Natural killer cell treated with Interleukin-12 subunit alpha and Interleukin-12 subunit beta and Interleukin-15 and Interleukin-18, amount 100 ng/mL, for 72 hours (primary cell): ENCODE measurements at places on chromosomes 2 and 18. TPM values are rescaled to one million over a fixed set of nuclear protein-coding genes. Genes with fewer than 3 reads are reported as not detected.

DNA sequence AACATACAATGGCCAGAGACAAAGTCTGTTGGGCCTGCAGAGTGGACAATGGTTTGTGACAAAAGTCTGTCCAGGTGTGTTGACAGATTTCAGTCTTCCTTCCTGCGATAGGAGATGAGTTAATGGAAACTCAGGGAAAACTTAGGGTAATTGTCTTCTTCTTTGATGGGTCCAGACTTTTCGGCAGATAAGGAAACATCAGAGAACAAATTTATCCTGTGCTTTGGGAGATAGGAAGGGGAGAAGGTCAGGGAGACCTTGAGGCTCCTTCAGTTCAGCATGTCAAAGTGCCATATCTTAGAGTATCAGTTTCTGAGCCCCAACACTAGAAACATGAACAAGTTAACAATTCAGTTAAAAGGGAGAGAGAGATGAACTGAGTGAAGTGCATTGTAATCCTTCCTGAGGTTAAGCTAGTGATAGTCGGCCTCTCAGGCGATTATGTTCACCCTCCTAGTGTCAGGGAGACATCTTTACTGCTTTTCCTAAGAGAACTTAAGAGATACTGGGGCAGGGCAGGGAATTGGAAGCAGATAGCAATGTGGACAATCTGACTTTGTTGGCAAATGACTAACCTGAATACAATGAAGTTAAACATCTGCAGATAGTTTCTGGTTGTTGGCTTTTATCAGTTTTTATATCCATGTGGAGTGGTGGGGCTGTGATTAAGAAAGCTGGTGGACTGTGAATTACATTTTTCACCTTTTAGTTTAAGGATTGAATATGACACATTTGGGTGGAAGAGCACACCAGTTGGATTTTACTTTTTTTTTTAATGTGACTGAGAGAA is 248.8 kb upstream of the FN1 start:
- no peaks in the 10 kb centered on the region for H3K36me3 ChIP-seq
- no peak for DNase-seq
- H3K4me1 ChIP-seq = peaks cover 16% of the 10 kb centered on the region
- peak overlapping the region; percentile 1 for H3K27ac ChIP-seq

ATP6V1C2 gene
- not detected for total RNA-seq

AFTPH gene
- total RNA-seq = 38.7 TPM

AGXT gene
- not detected for total RNA-seq

DNA sequence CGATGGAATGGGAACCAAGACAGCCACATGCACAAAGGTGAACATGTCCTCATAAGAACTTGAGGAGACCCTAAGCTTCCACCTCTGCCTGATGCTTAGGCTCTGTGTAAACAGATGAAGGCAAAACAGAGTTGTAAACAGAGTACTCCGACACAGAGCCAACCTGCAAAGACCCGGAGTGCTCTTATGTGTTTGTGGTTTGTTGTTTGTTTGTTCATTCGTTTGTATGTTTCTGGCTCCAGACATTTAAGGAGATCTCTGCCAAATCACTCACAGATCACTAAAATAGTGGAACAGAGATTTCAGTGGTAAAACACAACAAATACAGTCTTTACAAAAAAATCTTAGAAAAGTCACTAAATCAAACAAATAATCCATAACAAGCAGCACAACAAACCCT is 294.9 kb downstream of the EIPR1 start:
- no peak for DNase-seq
- H3K4me1 ChIP-seq = no peaks in the 10 kb centered on the region
- H3K36me3 ChIP-seq = peaks cover 15% of the 10 kb centered on the region
- no peak overlapping the region for H3K4me3 ChIP-seq
- no peak overlapping the region for H3K27ac ChIP-seq
- H3K27me3 ChIP-seq = peaks cover 10% of the 10 kb centered on the region
